Tibial nerve (tissue), 4 donors: ENCODE measurements at places on chromosomes 5 and 9.

DNA sequence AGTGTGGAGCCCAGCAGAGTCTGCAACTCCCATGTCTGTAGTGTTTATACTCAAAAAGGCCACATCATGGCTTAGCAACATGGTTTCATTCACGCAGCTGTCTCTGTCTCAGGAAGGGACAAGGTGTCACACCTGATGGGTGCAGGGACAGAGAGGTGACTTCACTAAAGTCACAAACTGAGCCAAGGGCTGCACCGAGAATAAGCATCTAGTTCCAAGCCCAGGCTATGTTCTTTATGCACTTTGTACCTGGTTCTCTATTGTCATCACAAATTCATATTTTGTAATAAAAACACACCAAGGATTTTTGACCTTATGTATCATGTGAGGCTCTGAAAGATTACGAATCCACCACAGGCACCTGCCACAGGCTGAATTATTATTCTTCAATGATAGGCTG, 64.9 kb upstream of the STK32A start:
- DNase-seq, result no peak

- DNase-seq, result no peak
These were observed 371 bp upstream of the PITX1 start for GRCh38 chr5:135034236-135034962.

- DNase-seq, result no peak
These were observed 183.2 kb downstream of the FRMD3 start for GRCh38 chr9:83355024-83355444.

- DNase-seq, result no peak
These were observed 77.5 kb downstream of the HSPA4 start for GRCh38 chr5:133129289-133129688.

GRCh38 chr9:137369061-137369787, 53.7 kb downstream of the EXD3 start:
- no peak for DNase-seq

GRCh38 chr5:132496631-132497487, 6.3 kb upstream of the IRF1 start:
- peak; percentile 78 for DNase-seq

DNA sequence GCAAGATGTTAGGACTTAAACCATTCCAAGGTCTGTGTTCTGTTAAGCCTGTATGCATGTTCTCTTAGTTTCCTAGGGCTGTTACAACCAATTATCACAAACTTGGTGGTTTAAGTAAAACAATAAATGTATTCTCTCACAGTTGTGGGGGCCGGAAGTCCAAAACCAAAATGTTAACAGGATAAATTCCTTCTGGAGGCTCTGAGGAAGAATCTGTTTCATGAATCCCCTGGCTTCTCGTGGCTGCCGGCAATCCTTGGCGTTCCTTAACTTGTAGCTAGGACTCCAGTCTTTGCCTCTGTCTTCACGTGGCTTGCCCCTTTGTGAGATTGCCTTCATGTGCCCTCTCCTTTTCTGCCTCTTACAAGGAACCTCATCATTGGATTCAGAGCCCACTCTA, 30.4 kb downstream of the FEM1C start:
- DNase-seq, result no peak

DNA sequence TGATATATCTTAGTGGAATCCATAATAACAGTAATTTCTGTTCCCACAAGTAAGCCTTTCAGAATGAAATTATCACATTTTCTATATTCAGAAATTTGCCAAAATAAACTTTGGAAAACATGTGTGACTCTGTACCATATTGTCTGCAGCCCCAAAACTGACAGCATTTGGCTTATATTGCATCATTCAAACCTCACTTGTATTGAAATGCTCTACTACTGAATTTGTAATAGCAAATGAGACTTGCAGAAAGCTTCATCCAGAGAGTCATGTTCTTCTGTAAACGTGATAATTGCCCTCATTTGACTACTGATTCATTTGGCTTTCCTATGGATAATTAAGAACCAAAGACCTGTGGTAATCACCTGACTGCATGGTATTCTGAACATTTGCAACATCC, 1249.5 kb upstream of the CDH18 start:
- DNase-seq, result no peak

- no peak for DNase-seq
These were observed 127.0 kb upstream of the PALM2AKAP2 start for GRCh38 chr9:109652971-109653370.

DNA sequence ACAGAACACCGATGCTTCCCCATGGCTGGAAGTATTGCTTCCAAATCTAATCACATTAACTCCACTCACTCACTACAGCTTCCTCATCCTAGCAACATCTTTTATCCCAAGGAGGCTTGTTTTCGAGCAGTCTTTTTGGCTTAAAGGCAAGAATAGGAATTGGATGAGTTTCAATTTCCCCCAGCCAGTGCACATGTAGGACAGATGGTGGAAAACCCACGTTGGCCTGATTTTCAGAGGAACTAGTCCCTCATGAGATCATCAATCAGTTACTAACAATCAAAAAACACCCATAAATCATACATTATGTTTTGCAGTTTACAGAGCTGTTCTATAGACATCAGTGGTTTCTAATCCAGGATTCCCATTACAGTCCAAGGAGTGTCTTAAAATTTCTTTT, 48.5 kb upstream of the AGXT2 start:
- no peak for DNase-seq
